NK-92 treated with Interleukin-12 subunit alpha and Interleukin-12 subunit beta, amount 100 ng/mL, for 24 hours (cell line): ENCODE measurements at places on chromosomes 5 and 9.

- no peak for DNase-seq
Observed at GRCh38 chr9:105114964-105115728, 129.3 kb upstream of the SLC44A1 start.

- no peak for DNase-seq
Observed at GRCh38 chr5:134533115-134533815, 7.8 kb downstream of the JADE2 start.

DNA sequence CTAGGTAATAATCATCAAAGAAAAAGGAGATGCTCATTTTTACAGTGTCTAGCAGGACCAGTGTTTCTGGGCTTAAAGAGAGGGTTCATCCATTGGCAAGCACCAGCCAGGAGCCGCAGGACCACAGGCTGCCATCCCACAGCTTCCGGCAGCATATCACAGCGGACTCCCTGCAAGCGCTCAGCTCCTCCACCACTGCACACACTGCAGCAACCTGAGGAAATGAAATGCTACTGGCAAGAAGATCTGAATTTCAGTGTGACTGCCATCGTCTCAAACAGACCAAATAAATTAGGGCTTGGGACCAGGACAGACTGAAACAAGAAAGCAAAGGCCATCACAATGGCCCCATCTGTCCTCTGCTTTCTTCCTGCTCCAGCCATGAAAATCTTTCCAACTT lies 114.2 kb downstream of the TTC39B start:
- no peak for DNase-seq

DNA sequence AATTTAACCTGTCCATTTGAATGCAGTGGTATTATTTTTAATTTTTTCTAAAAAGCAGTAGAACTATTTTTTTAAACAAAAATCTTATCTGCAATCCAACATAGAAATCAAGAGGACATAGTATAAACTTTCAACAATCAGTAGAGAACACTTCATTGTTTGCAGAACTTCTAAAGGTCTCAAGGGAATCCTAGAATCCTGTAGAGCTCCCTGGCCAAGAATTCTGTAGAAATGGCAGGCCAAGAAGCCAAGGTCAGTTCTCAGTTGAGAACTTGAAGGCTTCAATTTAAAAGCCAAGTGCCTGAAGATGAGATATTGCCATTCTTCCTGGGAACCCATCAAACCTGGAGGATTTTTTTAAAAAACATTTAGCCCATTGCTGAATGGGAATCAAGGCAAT lies 199.2 kb upstream of the KLF4 start:
- no peak for DNase-seq

- no peak for DNase-seq
Observed at GRCh38 chr5:160460377-160461049, 38.9 kb downstream of the PTTG1 start.

- DNase-seq = no peak
Observed at GRCh38 chr9:135550344-135550918, 4.5 kb downstream of the OBP2A start.

DNA sequence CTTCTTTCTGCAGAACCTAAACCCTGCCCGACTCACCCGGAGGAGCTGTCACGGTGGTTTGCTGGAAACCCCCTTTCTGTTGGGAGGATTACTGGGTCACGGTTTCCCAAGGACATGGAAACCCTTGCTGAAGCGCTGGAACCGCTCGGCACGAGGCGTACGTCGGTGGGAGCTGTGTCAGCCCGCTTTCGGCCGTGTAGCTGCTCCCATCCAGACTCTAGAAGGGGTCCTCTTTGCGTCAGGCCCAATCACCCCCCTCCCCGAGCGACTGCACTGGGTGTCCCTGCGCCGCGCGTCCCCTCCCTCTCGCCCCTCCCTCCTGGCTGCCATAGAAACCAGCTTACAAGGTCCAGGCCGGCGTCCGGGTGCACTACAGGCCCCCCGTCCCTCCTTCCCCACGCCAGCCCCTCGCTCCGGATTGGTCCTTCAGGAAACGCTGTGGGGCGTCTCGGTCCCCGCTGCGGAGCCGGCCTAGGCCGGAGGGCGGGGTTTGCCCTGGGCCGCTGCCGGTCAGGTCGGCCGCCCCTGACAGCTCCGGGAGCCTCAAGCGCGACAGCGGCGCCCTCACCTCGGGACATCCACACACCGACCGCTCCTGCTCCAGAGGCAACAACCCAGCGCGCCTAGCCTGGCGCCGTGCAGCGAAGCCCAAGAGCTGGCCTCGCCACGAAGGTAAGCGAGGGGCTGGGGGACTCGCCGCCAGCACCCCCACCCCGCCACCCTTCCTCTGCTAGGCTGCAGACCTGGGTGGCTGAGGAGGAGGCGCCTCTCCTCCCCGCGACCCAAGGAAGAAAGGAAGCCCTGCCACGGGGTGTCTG lies at the start of gene NIM1K:
TSS of gene NIM1K (plus strand) at position 486 of the 818 bp plus-strand sequence. CDS start 53,551 bp downstream, outside the sequence.
- DNase-seq = no peak
